ENCODE measurements at places on chromosomes 6 and 20.

DNA sequence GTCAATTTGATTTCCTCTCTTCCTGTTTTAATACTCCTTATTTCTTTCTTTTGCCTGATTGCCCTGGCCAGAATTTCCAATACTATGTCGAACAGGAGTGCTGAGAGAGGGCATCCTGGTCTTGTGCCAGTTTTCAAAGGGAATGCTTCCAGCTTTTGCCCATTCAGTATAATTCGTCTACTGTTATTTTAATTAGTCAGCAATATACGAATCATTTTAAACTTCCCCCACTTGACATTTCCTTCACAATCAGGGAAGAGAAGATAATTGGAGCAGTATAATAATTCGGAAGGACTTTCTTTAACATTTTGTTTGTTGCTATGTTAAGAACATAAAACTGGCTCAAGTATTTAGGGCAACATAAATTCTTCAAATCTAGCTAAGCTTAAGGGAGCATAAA is 860.3 kb upstream of the SLC35B3 start:
- no peak for DNase-seq

DNA sequence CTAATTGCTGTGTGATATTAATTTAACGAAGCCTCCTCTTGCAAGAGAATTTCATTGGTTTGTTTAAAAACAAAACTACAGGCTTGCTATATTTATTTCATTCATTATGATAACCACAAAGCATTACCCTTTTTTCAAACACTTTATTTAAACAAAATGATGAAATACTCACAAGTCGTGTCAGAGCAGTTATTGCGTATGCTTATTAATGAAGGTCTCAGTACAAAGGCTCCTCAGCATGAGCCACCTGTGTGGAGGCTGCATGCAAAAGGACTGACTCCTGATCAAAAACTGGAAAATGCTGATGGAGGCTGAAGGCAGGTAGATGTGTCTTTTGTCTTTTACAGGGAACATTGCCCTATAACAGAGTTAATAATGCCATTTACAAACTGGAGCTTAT is 130.5 kb downstream of the CRYBG1 start:
- no peak for DNase-seq

- no peak for DNase-seq
Observed at GRCh38 chr6:25085756-25086155, 150.0 kb upstream of the RIPOR2 start.

GRCh38 chr20:51368461-51369211 is 173.9 kb downstream of the NFATC2 start:
- no peak for DNase-seq

DNA sequence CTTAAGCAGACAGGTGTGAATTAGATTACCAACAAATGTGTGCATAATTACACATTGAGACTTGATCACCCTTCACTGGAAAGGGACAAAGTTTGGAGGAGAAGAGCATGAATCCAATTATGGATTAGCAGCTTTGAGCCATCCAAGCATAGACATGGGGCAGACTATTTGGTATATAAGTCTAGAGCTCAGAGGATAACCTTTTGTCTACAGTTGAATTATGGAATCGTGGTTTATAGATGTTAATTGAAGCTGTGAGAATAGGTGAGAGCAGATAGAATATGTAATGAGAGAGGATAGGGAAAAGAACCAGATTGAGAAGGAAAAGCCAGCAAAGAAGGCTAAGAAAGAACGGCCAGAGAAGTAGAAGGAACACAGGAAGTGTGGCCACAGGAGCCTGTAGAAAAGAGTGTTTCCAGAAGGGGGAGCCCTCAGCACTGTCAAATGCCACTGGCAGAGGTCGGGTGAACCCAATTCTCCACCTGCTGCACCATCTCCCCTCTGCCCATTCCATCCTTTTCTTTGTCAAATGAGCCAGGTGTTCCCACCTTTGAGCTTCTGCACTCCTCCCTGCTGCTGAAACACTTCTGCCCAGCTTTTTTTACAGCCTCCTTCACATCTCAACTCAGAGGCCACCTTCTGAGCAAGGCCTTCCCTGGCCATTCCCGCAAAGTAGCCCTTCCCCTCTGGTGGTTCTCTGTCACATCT is 7.3 kb downstream of the DNTTIP1 start:
- peak; percentile 61 for DNase-seq

DNA sequence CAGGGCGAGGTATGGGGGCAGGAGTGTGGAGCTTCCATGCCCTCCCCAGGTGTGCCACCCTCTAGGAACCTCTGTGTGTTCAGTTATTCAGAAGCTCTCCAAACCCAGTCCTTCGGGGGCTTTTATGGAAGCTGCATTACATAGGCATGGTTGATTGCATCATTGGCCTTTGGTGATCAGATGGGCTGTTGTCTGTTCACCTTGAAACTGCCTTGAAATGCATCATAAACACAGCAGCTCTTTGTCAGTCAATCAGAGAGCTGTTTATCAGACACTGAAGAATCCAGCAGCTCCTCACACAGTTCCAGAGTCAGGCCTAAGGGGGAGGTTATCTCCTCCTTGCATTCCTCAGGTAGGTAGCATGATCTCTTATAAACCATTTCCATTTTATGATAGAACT is 62.4 kb downstream of the E2F3 start:
- DNase-seq: no peak

DNA sequence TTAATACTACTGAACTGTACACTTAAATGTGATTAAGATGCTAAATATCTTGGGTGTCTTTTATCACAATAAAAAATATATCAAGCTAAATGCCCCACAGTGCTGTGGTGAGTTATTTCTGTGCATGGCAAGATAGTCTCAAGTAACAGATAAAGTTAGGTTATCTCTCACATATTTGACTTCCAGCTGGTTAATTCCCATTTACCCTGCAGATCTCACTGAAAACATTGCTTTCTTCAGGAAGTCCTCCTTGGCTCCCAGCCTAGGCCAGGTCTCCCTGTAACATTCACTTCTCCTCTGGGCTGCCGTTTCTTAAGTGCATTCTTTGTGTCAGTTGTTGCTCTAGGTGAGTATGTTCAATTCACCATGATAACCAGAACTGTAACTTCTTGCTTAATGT is 59.1 kb downstream of the SLC22A1 start:
- DNase-seq: no peak

DNA sequence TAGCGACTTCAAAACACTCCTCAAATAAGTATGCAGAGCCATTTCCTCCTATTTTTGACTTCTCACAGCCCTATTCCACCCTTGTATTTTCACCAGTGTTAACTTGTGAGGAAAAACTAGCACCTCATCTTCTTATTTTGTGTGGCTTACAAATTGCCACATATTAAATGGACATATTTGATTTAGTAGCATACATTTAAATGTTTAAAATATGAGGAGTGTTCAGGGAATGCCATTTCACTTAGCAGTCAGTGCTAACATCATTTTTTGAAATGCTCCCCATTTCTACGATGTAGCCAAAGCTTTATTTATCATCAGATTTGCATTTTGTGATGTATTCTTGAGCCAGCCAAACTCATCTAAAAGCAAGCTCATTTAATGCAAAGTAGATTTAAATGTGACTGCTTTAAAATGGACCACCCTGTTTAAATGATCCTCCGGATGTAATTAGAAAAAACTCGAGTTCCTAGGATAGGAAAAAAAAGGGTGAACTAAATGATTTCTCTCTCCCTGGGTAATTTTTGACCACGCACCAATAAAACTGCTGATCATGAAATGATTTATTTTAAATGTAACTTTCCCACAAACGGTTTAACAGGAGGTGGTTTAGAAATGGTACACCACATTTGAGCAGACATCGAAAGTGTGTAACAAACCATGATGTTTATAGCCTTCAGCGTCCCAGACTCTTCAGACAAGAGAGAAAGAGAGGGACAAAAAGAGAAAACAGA is 172.6 kb downstream of the CD83 start:
- DNase-seq: no peak

DNA sequence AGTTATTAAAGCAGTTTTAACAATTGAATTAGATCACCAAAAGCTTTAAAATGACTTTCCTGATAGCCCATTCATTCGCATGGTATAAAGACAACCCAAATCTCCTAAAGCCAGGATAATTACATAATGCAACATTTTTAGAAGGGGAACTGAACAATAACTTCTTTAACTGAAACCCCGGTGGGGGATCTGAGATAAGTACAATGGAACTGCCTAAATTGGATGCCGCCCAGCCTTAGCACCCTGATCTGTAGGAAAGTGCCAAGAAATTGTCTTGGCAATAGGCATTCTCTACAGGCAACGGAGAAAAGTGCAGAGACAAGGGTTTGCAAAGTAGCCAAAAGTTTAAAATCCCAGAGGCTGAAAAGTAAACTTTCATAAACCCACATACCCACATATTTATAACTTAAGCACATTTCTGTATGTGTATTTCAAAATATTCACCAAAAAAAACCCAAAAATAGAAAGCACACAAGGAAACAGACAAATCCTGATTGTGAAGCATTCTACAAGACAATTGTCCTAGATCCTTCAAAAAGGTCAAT is 98.8 kb upstream of the BEND6 start:
- DNase-seq: no peak

All from activated CD8-positive, alpha-beta memory T cell treated with anti-CD3 and anti-CD28 coated beads, Interleukin-2, amount 50 U/mL, for 4 hours (primary cell).